NCI-H1436 (cell line): ENCODE measurements at places on chromosomes 4 and X.

DNA sequence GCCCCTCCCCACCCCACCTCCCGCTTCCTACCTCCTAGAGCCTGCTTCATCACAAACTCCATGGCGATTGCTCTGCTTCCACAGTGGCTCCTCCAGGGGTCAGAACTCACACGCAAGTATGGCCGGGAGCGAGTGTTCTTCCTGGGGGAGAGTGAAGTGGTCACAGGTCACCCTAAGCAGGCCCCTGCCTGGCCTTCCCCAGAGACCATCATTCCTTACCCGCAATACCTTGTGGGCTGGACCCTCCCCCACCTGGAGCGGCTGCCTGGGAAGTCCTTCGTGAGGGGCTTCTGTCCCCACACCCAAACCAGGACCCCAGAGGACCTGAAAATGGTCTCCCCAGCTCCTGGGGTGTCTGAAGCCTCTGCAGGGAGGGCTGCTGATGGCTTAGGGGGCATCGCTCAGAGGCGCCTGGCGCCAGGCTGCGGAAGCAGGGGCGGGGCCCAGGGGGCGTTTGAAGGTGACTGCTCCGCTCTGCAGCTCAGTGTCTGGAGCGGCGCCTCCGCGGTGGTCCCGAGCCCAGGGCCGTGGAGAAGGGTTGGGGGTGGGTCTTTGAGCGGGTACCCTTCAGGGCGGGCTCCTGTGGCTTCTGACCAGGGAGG lies 1.4 kb downstream of the CPLX1 start:
- DNase-seq, result no peak

- DNase-seq, result no peak
Observed at GRCh38 chr4:75715105-75715799, 9.1 kb upstream of the USO1 start.

DNA sequence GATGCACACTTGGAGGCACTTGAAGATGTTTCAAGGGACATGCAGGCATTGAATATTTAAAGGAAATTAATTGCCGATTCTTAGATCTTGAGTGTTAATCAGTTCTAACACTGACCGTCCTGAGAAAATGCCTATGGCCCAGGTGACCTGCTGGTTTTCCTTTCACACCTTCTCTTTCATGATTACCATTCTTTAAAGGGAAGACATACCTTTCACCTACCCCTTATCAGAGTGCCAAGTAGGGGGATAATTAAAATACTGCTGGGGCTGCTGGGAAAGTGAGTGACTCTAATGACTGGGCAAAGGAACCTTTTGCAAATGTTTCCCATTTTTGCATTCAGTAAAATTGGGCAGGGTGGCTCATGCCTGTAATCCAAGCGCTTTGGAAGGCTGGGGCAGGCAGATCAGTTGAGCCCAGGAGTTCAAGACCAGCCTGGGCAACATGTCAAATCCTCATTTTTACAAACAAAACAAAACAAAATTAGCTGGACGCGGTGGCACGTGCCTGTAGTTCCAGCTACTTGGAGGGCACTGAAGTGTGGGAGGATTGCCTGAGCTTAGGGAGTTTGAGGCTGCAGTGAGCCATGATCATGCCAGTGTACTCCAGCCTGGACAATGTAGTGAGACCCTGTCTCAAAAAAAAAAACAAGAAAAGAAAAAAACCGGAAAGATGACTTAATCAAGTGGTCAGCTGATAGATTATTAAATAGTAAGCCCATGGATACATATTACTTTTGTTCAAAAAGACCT lies 44.3 kb downstream of the TMEM131L start:
- no peak for DNase-seq

DNA sequence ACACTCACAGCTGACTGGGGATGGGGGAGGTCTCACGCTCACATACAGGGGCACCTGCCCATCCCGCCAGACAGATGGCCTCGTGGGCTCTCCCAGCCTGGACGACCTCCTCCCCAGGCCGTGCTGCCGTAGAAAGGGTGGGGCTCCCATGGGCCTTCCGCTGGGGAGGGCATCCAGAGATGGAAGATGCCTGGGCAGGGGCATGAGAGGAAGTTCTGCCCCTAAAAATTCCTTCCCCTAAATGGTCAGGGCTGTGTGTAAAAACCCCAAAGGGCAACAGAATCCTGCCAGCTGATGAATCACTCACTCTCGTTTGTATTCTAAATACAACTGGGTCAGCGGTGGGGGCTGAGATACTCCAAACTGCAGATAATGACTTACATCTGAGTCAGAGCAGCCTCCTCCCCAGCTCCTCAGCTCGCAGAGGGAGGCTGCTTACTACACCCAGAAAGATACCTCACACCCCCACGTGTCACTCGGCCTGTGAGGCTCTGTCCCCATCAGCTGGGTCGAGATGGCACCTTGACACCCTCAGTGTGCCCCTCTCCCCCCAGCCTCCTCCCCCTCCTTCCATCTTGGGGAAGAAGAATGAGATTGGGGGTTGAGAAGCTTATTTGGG lies 10.1 kb downstream of the WDR1 start:
- no peak for DNase-seq

DNA sequence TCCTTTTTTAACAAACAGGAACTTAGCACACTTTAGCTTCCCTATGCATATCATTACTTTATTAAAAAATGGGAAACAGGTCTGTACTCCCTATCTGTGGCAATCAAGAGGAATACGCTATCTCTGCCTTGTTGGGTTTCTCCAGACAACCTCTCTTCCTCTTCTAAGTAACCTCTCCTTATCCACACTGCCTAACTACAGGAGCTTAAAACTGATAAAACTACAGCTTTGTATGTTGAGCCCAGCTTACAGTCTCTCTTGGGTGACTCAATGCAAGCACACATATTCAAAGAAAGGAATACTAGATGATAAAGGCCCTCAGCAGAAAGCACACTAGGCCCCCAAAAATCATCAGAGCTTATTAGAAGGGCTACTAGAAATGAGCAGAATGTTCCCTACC lies 8.9 kb downstream of the NUP62CL start:
- no peak for DNase-seq

DNA sequence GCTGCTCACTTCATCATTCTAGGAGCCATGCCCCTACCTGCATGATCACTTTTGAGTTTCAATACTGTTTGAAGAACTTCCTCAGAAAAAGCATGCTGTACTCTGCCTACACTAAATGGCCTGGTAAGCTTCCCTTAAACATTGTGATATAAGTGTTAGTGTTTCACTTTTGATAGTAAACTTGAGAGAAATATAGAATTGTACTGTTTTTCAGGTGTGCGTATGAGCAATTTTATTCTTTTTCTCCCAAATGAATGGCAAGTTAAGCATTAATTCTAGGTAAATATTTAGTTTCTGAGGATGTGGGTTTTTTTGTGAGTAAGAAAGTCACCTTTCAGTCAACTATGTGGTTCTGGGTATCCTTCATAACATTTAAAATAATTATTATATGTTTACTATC lies 484.5 kb downstream of the IL15 start:
- no peak for DNase-seq

DNA sequence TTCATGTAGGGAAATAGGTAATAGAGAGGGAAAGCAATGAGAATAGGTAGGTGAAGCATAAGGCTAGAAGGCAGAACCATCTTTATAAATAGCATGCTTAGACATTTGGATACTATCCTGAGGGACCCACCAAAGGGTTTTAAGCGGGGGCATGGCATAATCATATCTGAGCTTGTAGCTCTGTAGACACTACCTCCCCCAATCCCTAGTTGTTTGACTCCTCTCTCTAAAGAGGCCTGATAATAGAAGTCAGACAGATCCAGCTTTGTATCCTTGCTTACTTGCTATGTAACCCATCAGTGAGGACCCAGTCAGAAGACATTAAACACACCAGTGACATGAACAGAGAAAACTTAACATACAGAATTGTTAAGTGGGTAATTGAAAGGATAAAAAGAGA lies 58.7 kb downstream of the SCFD2 start:
- no peak for DNase-seq

DNA sequence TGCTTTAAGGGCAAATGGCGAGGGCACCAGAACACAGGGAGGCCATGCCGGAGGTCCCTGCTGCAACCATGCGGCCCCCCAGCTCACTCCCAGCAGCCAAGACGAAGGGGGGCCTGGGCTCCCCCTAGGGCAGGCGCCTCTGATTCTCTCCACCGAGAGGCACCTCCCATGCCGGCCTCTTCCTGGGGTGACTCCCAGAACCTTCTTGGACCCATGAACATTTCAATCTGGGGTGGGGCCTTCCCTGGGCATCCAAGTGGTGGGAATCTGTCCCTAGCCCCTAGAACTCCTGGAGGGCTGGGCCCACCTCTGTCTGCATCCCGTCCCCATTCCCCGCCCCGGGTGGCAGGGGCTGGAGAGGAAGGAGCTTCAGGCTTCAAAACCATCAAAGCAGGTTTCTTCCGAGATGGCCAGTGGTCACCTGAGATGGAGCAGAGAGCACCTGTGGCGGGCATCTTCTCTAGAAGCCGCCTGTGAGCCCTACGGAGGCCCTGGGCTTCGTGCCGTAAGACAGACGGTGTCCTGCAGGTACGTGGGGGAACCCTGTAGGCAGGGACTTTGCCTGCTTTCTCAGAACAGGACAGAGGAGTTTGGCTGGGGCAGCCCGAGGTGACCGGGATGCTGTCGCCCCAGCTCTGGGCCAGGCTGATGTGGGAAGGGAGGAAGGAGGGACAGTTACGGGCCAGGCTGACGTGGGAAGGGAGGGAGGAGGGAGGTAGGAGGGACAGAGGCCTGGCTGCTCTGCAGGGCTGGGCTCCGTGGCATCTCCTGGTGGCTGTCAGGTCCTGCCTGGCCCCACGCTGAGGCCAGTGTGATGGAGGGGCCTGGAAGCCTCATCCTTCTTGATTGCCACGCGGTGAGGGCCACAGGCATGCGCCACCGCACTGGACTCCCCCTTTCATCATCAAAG lies 6.8 kb upstream of the SLC25A6 start:
- DNase-seq, result no peak
